ENCODE measurements at places on chromosomes 13 and 19. TPM values are rescaled to one million over a fixed set of nuclear protein-coding genes. Genes with fewer than 3 reads are reported as not detected.
A peak's percentile ranks its signal among the peaks of the same experiment; 100 is the strongest.

- H3K27ac ChIP-seq: no peak overlapping the region
- no peaks in the 10 kb centered on the region for H3K4me1 ChIP-seq
- no peaks in the 10 kb centered on the region for H3K27me3 ChIP-seq
- no peaks in the 10 kb centered on the region for H3K36me3 ChIP-seq
Measured at GRCh38 chr13:113771709-113772331, 12.8 kb downstream of the TMEM255B start.

DNA sequence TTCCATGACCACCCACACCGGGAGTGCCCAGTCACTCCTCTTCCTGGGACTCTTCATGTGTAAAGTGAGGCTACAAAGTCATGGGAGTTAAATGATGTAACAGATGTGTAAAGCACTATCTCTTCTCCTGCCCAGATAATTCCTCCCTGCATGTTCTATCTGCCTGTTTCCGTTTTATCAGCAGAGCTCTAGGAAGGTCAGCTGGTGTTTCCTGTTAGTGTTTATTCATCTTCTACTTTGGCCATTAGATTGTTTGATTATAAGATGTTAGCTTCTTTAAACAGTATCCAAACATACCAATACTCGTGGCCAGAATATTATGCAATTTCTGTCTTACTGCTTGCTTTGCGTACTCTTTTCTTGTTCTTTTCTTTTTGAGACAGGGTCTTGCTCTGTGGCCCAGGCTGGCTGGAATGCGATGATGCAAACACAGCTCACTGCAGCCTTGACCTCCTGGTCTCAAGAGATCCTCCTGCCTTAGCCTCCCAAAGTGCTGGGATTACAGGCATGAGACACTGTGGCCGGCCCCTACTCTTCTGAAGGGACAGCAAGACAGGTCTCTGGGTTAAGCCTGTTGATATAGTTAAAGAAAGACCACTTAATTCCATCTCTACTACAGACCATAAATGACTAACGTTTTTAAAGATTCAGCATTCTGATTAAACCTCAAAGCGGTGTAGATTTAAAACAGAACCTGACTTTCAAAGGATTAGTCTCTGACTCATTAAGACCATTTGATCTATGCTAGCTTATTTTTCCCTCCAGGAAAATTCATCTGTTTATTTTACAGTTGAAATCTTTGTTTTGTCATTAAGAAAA lies 97.4 kb upstream of the AKAP11 start:
- no peaks in the 10 kb centered on the region for H3K27me3 ChIP-seq
- H3K36me3 ChIP-seq: peaks cover 37% of the 10 kb centered on the region
- H3K4me1 ChIP-seq: no peaks in the 10 kb centered on the region
- DNase-seq: no peak

DNA sequence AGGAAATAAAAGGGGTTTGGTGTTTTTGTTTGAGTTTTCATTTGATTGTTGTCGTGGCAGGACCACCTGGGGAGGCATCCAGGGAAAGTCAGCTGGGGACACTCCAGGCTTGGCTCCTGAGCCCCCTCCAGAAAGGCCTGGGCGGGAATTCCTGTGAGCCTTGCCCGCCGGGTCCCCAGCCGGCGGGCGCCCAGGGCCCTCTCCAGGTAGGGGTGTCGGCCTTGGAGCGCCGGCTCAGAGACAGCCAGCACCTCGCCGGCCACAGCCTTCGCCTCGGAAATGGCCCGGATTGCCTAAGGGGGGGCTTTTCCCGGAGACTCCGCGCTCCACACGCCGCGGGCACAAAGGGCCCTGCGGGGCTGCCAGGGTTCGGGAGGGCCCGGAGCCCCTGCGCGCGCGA lies 125.0 kb downstream of the TNFRSF19 start:
- H3K27ac ChIP-seq: no peak overlapping the region
- no peaks in the 10 kb centered on the region for H3K27me3 ChIP-seq
- H3K4me3 ChIP-seq: no peak overlapping the region
- DNase-seq: no peak
- peaks cover 16% of the 10 kb centered on the region for H3K4me1 ChIP-seq

DNA sequence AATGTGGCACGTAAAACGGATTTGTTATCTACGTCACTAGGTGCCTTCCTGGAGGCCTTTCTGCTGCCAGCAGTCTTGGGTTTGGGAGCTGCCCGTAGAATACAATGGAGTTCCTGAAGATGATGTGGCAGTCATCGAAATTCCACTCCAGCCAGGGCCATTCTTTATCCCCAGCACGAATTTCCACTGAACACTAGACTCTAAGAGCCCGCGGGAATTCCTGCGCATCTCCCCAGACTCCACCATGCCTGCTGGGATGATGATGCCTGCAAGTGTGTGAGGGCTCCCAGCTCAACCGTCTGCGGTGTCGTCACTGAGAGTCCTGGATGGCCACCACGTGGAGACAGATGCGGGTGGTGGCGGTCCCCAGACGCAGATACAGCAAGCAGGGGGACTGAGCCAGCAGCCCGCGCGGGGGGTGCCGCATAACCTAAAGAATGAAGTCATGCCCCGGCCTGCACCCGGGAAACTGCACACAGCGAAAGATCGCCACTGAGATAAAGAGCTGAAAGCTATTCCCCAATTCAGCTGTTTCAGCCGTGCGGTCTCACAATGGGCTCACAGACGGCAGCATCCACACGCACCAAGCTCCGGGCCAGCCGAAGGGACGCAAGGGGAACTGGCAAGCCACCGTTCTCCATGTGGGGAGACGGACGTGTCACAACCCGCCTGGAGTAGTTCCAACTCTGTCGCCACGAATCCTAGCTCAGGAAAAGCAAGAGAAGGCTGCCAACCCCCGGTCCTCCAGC lies 41.1 kb downstream of the COL4A1 start:
- H3K27me3 ChIP-seq: no peaks in the 10 kb centered on the region
- no peak overlapping the region for H3K27ac ChIP-seq
- H3K4me3 ChIP-seq: no peak overlapping the region
- DNase-seq: no peak
- H3K4me1 ChIP-seq: peaks cover 36% of the 10 kb centered on the region

DNA sequence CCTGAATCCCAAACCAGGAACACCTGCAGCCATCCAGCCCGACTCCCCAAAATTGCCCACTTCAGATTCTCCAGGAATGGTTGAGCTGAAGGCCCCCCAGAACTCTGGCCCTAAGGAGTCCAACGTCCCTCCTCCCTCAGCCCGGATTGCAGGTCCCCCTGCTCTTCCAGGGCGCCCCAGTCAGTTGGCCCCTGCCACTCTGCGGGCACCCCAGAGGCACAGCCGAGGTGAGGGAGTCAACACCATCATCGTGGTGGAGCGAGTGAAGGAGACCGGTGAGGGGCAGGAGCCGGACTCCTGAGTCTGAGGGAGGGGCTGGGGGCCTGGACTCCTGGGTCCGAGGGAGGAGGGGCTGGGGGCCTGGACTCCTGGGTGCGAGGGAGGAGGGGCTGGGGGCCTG lies 2.2 kb downstream of the GFY start:
- H3K4me3 ChIP-seq: no peak overlapping the region
- peaks cover 95% of the 10 kb centered on the region for H3K27me3 ChIP-seq
- peaks cover 15% of the 10 kb centered on the region for H3K4me1 ChIP-seq
- H3K27ac ChIP-seq: no peak overlapping the region
- H3K36me3 ChIP-seq: no peaks in the 10 kb centered on the region
- no peak for DNase-seq

DNA sequence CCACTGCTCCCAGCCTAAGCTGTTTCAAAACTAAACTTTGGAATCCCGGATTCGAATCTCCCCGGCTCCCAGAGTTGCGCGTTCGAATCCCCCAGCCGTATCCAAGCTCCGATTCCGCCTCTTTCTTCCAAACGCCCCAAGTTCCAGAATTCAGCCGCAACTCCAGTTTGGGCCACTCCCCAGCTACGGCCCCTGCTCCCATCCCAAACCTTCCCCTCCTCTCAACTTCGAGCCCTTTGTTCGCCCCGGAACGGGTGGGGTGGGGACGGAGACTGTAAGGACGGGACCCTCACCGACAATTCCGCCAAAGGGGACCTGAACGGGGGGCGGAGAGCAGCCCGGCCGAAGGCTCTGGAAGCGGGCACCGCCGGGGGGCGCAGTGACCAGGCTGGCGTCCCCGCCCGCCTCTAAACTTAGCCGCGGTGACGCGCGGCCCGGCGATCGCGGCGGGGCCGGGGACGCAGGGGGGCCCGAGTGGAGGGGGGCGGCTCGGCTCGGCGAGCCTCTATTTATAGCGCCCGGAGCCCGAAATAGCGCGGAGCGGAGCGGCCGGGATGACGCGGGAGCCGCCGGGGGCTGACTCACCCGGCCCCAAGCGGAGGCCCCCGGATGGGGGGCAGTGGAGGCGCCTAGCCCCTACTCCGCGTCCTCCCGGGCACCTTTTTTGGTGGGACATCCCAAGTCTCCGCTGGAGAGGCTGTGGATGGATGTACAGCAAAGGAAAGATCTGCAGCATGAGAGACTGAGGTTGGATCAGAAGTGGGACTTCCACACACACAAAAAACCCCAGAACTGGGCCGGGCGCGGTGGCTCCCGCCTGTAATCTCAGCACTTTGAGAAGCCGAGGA lies 4.9 kb upstream of the ERCC1 start:
- H3K4me1 ChIP-seq: peaks cover 18% of the 10 kb centered on the region
- peak overlapping the region; percentile 48 for H3K4me3 ChIP-seq
- H3K27ac ChIP-seq: peak overlapping the region; percentile 42
- H3K27me3 ChIP-seq: no peaks in the 10 kb centered on the region
- DNase-seq: no peak

GRCh38 chr13:110298505-110299282 lies 8.3 kb downstream of the COL4A1 start:
- DNase-seq: no peak
- H3K27me3 ChIP-seq: no peaks in the 10 kb centered on the region
- no peaks in the 10 kb centered on the region for H3K36me3 ChIP-seq
- peak overlapping the region; percentile 27 for H3K4me3 ChIP-seq
- peaks cover 57% of the 10 kb centered on the region for H3K4me1 ChIP-seq
- peak overlapping the region; percentile 45 for H3K27ac ChIP-seq

DNA sequence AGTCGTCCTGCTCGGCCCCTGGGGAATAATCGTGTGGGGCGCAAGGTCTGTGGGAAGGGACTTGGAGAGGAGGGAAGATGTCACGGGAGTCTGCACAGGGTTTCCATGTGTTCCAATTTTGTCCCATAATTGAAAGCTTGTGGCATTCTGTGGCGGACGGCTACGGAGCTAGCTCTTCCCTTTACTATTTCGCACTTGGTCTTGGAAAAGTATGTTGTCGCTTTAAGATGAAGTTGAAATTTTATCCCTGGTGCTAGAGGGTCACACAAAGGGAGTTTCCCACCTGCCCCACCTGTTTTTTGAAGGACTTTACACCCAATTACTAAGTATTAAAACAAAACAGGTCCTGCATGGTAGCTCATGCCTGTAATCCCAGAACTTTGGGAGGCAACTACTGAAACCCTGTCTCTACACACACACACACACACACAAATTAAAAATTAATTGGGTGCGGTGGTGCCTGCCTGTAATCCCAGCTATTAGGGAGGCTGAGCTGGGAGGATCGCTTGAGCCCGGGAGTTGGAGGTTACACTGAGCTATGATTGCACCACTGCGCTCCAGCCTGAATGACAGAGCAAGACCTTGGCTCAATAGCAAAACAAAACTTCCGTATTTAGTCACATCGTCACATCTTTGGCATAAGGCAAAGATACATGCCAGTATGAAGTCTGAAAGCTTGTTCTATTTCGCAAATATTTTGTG lies 967 bp upstream of the TPT1 start:
- DNase-seq: peak; percentile 73
- peaks cover 45% of the 10 kb centered on the region for H3K36me3 ChIP-seq
- H3K27ac ChIP-seq: peak overlapping the region; percentile 100
- peaks cover 37% of the 10 kb centered on the region for H3K4me1 ChIP-seq
- peak overlapping the region; percentile 99 for H3K4me3 ChIP-seq
- no peaks in the 10 kb centered on the region for H3K27me3 ChIP-seq

DNA sequence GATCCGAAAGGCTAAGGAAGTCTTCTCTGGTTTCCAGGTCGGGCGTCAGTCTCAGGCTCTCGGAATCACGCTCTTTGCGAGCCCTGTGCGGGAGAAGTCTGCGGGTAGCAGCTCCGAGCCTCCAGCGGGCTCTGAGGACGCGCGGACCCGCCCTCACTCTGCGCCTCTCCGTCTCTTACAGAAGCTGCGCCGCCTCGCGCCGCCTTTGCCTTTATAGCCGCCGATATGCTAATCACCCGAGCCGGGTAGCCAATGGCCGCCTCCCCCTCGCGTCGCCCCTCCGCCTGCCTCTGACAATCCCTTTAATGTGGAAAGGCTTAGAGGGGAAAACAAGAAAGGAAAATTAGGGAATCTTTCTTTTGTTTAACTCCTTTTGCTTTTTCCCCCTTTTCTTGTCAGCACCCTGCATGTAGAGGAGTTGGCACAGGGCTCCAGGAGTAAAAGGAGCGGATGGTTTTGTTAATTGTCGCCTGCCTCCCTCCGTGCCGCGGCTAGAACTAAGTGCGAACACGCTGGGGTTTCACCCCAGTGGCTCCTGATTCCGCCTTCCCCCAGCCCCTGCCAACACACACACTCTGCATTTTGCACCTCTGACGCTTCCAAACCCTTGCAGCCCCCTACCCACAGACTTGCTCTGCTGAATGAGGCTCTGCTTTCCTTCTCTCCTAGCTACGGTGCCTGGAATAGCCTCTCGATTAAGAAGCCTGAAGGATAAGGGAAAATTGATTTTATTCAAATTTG lies at the start of gene PCDH8:
Gene PCDH8, minus strand, starts transcription at position 186 of the 741 bp plus-strand sequence. CDS start 204 bp downstream, outside the sequence.
- no peak for DNase-seq
- no peak within 1 kb of the TSS for H3K27ac ChIP-seq
- H3K36me3 ChIP-seq: no peaks in the 10 kb centered on the region
- H3K27me3 ChIP-seq: peaks cover 72% of the 10 kb centered on the region
- peaks cover 8% of the 10 kb centered on the region for H3K4me1 ChIP-seq

- DNase-seq: no peak
- H3K4me3 ChIP-seq: no peak overlapping the region
- H3K36me3 ChIP-seq: no peaks in the 10 kb centered on the region
- no peaks in the 10 kb centered on the region for H3K4me1 ChIP-seq
Measured at GRCh38 chr19:53818756-53819155, 5.4 kb downstream of the NLRP12 start.

DNA sequence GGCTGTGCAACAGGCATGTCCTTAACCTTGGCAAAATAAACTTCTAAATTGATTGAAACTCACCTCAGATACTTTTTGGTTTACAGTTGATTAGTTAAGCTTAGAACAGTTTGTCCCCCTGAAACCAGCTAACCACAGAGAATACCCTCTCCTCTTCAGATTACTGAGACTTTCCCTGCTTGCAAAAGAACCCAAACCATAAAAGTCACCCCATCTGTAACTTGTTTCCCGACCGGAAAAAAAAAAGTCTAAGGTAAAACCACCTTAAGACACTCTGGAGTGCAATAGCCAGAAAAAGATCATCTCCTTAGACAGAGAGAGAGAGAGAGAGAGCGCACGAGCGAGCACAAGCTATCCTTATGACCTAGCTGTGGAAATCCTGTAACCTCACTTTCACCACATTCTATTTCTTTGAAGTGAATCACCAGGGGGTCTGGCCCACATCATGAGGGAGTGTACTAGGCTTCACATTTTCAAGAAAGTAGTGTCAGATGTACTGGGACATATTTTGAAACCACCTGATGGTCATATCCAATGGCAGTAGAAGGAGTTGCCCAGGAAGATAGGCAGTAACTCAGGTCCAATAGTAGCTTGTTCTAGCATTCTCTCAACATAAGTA lies 11.1 kb upstream of the GTF2F2 start:
- no peak for DNase-seq
- H3K4me1 ChIP-seq: no peaks in the 10 kb centered on the region
- H3K27ac ChIP-seq: no peak overlapping the region
- H3K36me3 ChIP-seq: no peaks in the 10 kb centered on the region
- no peaks in the 10 kb centered on the region for H3K27me3 ChIP-seq

Gene CAPN12
- total RNA-seq: 14.4 TPM

Gene SLAIN1
- total RNA-seq: 16.4 TPM

Gene SIGLECL1
- not detected for total RNA-seq
